ENCODE measurements at places on chromosomes 7 and 10. TPM values are rescaled to one million over a fixed set of nuclear protein-coding genes. Genes with fewer than 3 reads are reported as not detected.

DNA sequence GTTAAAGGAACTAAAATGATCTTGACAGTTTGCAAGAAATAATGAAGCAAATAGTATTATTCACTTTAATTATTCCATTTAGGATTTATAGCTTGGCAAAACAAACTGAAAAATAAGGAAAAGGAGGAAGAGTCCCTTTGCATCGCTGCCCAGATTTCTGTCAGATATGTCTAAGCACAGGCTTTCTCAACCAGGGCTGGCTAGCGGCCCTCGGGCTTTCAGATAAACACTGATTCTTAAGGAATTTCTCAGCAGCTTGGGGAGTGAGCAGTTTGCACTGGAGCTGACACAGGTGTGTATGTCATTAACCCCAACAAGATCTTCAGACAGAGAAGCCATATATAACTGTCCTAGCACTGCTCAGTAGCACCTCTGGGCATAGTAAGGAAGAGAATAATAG, 47.9 kb upstream of the SEMA3D start:
- no peak for DNase-seq

- peak; percentile 35 for DNase-seq
Observed at GRCh38 chr7:142808802-142809583, 38.2 kb downstream of the PRSS2 start.

KIAA1549 gene
- total RNA-seq, result 1.5 TPM

GRCh38 chr7:98105942-98106544, 619 bp upstream of the LMTK2 start:
- DNase-seq, result no peak

DNA sequence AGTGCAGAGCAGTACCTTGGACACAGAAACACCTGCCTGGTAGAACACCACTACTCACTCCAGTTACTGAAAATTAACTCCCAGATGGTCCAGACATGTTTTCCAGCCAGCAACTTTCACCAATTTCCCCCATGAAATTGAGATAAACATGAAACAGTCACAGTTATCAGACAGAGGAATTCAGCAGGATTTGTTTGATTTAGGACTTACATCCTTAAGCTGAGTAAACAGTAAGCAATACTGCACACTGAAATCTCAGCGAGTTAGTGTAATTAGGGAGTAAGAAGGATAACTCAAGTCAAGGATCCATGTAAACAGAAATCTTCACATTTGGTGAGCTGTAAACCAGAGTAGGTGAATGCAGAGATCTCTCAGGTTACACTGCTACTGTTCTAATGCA, 353.5 kb downstream of the ELMO1 start:
- no peak for DNase-seq

CACNA2D1 gene
- total RNA-seq, result 29.5 TPM

- no peak for DNase-seq
Observed at GRCh38 chr10:61301575-61301974, 151.6 kb downstream of the TMEM26 start.

GLI3 gene
- total RNA-seq, result 8.1 TPM

CYP2C19 gene
- total RNA-seq, result 0.15 TPM
